ENCODE measurements at places on chromosomes 11 and 22.

DNA sequence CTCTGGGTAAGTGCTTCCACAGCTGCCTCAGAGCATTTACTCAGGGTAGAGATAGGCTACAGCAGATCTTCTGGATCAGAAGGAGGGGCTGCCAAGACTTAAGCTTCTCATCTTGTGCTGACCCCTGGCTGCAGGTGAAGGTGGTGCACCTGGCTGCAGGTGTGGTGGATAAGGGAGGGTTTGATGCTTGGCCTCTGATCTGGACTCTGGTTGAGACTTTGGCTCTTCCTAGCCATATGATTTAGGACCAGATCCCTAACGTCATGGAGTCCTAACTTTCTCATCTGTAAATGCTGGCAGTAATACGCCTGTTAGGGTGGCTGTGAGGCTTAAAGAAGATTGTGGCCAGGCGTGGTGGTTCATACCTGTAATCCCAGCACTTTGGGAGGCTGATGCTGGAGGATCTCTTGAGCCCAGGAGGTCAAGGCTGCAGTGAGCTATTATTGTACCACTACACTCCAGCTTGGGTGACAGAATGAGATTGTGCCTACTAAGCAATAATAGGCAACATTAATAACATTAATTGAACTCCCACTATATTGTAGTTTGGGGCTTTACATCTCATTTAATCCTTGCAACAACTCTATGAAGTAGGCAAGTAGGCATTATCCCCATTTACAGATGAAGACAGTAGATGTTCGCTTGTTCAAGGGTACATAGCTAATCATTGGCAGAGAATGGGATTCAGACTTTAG is 10.7 kb downstream of the DTX4 start:
- no peak for DNase-seq

GRCh38 chr22:43080616-43081015 is 8.6 kb downstream of the TTLL1 start:
- no peak for DNase-seq

- DNase-seq: no peak
Observed at GRCh38 chr11:125228445-125228844, 63.9 kb downstream of the PKNOX2 start.

DNA sequence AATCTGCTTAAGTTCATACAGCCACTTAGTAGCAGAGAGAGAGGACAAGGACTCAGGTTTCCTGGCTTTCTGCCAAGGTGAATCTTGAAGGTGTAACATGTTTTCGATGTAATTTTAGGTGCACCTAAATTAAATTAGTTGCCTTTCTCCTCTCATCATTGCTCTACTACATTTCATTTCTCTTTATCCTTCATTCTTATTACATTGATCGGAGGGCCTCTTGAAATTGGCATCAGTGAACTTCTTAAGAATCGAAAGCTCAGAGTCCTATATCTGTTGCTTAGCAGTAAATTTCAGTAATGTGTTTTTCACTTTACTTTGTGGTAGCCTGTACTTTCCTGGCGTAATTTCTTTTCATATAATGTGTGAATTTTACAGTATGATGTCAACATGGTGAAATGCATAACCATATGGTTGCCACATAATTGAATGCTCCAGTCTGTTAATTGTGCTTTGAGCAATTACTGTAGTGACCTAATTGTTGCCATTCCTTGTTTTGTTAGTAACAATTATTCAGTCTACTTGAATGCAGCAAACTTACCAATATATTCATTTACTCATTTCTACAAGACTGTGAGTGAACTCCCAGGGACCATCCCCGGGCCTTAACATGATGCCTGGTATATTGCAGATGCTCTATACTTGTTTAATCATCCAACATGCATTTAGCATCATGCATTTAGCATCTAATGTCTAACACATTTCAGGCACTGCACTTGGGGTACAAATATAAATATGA is 138.1 kb downstream of the MAML2 start:
- DNase-seq: no peak

DNA sequence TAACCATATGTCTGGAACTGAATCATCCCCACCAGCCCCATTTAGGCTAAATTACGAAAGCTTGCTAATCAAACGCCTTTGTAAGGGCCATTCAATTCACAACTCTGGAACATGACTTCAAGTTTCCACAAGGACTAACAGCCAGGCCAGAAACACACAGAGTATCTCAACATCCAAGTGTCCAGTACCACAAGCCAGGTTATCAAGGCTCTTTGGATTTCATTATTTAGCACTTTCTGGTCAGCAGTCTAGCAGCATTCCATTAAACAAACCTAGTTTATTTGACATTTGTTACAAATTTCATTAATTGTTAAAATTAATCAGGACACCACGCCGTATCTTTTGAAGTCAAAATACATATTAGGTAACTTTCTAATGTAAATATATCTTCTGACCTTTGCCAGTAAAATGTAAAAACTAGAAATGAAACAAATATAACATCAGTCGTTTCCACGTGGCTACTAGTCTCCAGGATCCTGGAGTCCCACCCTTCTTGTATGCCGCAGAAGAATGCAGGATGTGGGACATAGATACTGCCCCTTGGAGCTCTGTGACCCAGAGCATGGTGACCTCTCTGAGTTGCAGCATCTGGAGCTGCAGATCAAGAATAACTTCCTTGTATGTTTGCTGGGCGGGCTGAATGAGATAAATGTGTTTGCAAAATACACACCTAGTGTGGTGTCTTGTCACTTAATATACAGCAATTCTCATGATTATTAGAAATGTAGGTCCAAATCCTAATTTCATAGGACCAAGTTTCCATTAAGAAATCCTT is 64.7 kb downstream of the MPPED2 start:
- no peak for DNase-seq

GRCh38 chr11:133318221-133318620 is 214.1 kb downstream of the OPCML start:
- DNase-seq: no peak

DNA sequence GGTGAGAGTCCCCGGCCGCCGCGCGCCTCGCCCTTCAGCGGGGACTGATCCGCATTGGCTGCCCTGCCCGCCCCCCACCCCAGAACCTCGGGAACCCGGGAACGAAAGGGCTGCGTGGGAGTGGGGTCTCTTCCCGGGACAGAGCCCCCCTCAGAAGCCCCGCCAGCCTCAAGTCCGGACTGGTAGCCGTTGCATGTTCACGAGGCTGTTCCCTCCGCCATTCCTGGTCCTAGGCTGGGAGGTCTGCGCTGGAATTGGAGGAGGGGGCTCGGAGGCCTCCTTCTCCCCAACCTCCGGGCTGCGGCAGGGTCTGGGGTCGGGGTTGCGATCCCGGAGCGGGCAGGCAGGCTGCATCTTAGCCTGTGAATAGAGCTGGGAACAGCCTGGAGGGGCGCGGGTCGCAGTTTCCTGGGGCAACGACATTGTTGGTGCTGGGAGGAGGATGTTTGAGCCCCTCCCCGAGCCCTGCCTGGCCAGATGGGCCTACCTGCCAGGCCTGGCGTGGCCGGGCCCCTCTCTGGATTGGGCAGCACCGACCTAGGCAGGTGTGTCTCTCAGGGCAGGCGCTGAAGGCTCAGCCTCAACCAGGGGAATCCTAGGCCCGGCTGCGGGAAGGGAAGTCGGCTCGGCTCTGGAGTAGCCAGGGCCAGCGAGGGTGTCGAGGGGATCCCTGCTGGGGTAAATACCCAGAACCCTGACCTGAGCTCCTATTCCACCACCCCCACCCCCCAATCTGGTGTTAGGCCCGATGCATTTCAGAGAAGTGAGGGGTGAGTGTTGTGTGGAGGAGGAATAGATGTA is 670 bp downstream of the MAPK8IP1 start:
- no peak for DNase-seq

DNA sequence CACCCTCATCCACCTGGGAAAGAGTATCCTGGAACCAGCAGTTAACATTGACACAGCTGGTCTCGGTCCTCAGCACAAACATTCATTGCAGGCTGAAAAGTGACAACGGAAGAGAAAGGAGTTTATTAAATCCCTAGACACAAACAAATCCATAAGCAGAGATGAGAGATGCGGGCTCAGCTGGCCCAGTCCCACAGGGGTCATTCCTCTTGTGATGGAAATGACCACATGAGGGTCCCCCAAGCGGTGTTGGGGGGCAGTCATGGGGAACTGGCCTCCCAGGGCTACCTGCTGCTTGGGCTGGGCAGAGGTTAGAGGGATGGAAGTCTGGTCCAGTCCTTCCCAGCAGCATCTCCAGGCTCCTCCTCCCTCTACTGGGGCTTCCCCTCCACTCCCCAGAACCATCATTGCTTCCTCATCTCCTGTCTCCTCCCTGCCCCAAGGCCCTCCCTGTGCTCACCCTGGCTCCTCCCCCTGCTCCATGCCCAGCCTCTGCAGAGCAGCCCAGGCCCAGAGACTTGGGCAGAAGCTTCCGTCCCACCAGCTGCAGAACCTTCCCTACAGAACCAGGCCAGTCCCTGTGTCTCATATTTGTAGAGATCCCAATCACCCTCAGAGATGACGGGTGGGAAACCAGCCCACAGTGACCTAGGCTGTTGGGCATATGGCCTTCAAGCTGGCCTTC is 5.4 kb upstream of the IGLL5 start:
- DNase-seq: peak; percentile 7

DNA sequence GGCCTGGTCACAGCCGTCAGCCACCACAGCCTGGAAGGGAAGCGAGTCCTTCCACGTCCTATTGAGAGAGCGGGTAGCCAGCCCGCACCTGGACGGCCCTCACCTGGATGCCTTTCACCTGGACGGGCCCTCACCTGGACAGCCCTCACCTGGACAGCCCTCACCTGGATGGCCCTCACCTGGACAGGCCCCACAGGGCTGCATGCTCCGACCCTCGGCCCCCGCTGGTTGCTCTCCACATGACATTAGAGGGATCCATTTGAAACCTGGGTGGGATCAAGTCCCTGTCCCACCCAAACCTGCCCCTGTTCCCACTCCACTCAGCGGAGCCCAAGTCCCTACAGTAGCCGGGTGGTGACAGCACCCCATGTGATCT is 3.7 kb downstream of the C1QTNF6 start:
- no peak for DNase-seq

DNA sequence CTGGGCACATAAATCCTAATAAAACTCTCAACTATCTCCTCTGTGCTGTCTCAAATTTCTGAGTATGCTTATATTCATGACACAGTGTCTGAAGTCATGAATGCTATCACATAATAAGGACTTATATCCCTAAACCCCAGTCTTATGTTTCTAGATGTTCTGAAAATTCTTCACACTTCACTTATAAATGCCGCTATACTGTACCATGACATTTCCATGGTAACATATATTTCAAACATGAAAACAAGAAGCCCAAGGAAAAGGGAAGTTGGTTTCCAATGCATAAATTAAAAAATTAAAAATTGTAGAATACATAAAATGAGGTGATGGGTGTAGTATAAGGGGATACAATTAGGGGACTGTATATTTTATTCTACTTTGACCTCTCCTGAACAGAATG is 11.7 kb downstream of the GVQW3 start:
- no peak for DNase-seq

- DNase-seq: no peak
Observed at GRCh38 chr22:42430528-42431125, 1.6 kb downstream of the NFAM1 start.

GRCh38 chr11:32870676-32871075 is 21.9 kb upstream of the QSER1 start:
- peak; percentile 7 for DNase-seq

- no peak for DNase-seq
Observed at GRCh38 chr11:46855167-46855566, 9.1 kb upstream of the CKAP5 start.

GRCh38 chr11:105861225-105861624 is 160.8 kb downstream of the MSANTD4 start:
- DNase-seq: no peak

DNA sequence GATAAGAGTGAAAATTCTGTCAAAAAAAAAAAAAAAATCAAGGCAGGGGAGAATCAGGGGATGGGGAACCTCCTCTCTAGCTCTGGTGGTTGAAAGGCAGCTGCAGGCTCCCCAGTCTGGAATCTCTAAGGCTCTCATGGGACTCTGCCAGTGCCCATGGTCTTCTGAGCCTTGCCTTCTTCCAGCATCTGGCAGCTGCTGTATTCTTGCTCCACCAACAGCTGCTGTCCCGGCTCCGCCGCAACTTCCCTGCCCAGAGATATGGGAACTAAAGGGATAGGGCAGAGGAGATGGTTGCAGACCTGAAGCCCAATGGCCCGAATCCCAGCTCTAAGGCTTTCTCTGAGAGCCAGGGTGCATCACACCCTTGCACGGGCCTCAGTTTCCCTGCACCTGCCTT is 49.5 kb upstream of the PHF21B start:
- DNase-seq: no peak

DNA sequence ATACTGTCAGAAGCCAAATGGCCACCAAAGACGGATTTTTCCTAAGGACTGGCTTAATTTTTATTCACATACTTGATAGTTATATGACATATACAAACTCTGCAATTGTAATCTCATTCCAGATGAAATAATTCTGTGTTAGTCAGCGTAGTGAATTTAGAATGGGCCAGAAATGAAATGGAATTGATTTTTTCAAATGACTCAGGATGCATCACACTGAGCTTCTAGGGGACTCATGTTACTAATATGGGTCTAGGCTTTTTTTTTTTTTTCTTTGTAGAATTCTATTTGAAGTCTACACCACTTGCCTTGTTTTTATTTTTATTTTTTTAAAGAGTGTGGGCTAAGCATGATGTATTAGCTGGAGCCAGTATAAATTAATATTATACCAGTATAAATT is 62.7 kb downstream of the SPECC1L start:
- peak; percentile 83 for DNase-seq

DNA sequence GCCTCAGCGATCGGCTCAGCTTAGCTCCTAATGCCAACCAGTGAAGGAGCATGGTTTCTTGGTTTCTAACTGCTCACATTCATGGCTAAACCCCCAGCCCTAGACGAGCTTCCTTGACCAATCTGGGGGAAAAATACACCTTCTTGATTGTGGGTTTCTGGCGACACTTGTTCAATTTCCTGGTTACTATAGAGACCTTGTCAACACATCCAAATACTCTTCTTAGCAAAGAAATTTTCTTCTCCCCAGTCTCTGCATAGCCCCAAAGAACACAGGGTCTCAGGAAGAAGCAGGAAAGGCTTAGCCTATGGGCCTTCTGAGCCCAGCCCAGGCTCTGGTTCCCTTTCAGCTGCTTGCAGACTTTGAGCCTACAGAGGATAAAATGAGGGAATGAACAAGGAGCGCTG is 88.5 kb upstream of the SYT13 start:
- DNase-seq: no peak

GRCh38 chr11:105233285-105233684 is 93.7 kb upstream of the CARD18 start:
- no peak for DNase-seq

- no peak for DNase-seq
Observed at GRCh38 chr11:114970927-114971645, 292.8 kb downstream of the NXPE2 start.

GRCh38 chr22:43297270-43298061 is 45.7 kb downstream of the SCUBE1 start:
- no peak for DNase-seq
